Vagina (tissue), 2 donors: ENCODE measurements at places on chromosomes 2 and 18. TPM values are rescaled to one million over a fixed set of nuclear protein-coding genes. Genes with fewer than 3 reads are reported as not detected.
A peak's percentile ranks its signal among the peaks of the same experiment; 100 is the strongest.

- no peaks in the 10 kb centered on the region for H3K36me3 ChIP-seq
- DNase-seq = no peak
- no peaks in the 10 kb centered on the region for H3K4me1 ChIP-seq
- no peak overlapping the region for H3K4me3 ChIP-seq
- H3K27me3 ChIP-seq = no peaks in the 10 kb centered on the region
These were observed 294.8 kb downstream of the RND3 start for GRCh38 chr2:150192701-150193100.

DNA sequence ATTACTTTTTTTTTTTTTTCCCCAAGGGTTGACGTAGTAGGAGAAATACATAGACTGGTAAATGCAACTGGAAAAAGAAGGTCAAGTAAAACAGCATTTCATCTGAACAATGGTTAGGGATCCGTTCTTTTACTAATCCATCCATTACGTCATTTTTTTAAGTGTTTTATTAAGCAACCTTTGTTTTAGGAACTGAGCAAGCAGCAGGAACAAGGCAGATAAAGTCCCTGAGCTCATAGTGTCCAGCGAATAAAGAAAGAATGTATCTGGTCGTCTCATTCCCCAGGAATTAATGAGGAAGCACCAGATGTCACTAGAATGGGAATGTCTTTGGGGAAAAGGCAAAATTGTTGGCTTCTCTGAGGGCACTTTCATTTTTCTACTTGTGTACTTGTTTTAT lies 842.4 kb downstream of the TDRD15 start:
- no peaks in the 10 kb centered on the region for H3K4me1 ChIP-seq
- no peaks in the 10 kb centered on the region for H3K36me3 ChIP-seq
- no peaks in the 10 kb centered on the region for H3K27me3 ChIP-seq
- no peak for DNase-seq
- no peak overlapping the region for H3K4me3 ChIP-seq
- H3K27ac ChIP-seq = no peak overlapping the region

- peak overlapping the region; percentile 54 for H3K27ac ChIP-seq
- no peak for DNase-seq
- no peaks in the 10 kb centered on the region for H3K36me3 ChIP-seq
- peaks cover 39% of the 10 kb centered on the region for H3K4me1 ChIP-seq
These were observed 11.1 kb downstream of the GDF7 start for GRCh38 chr2:20678086-20678395.

GRCh38 chr18:78995740-78996395 lies 16.2 kb downstream of the SALL3 start:
- no peak overlapping the region for H3K4me3 ChIP-seq
- no peaks in the 10 kb centered on the region for H3K27me3 ChIP-seq
- no peaks in the 10 kb centered on the region for H3K4me1 ChIP-seq

- DNase-seq = no peak
- no peaks in the 10 kb centered on the region for H3K36me3 ChIP-seq
- H3K27ac ChIP-seq = no peak overlapping the region
- no peak overlapping the region for H3K4me3 ChIP-seq
- H3K4me1 ChIP-seq = peaks cover 41% of the 10 kb centered on the region
- no peaks in the 10 kb centered on the region for H3K27me3 ChIP-seq
These were observed 18.2 kb downstream of the ACVR2A start for GRCh38 chr2:147862859-147863516.

- DNase-seq = no peak
- H3K36me3 ChIP-seq = no peaks in the 10 kb centered on the region
- H3K27me3 ChIP-seq = no peaks in the 10 kb centered on the region
- H3K4me1 ChIP-seq = no peaks in the 10 kb centered on the region
- H3K4me3 ChIP-seq = no peak overlapping the region
These were observed 130.9 kb upstream of the MYCN start for GRCh38 chr2:15809404-15809803.

- H3K27ac ChIP-seq = no peak overlapping the region
- H3K4me1 ChIP-seq = no peaks in the 10 kb centered on the region
- H3K36me3 ChIP-seq = no peaks in the 10 kb centered on the region
- H3K27me3 ChIP-seq = no peaks in the 10 kb centered on the region
These were observed 114.7 kb upstream of the CXCR4 start for GRCh38 chr2:136232456-136233172.

DNA sequence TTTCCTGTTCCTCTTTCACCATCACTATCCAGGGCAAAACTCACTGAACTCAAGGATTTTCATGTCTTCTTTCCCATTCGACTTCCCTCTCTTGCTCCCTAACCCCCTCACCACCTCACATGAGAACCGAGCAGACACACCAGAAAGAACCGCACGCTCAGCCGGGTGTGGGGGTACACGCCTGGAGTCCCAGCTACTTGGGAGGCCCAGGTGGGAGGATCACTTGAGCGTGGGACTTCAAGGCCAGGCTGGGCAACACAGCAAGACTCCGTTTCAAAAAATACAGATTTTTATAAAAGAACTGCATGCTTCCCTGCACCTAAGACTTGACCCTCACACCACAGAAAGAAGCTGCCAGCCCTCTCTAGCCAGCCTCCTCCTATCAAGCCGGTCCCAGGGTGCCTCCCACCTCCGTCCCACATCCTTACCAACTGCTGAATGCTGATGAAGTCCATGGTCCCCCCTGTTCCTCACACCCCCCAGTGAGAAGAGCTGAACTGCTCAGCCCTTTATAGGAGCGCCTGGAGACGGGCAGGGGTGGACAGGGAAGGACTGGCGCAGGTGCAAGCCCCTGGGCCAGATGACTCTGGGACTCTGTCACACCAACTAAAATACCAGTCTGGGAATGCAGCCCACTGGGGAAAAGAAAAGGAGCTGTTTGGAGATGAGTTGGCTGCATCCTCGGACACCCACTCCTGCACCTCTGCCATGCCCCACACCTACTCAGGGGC lies at the start of gene ANKRD23:
ANKRD23 (minus strand) TSS at position 484 of the 731 bp plus-strand sequence; CDS start at position 455, 29 bp downstream.
- no peak within 1 kb of the TSS for H3K27ac ChIP-seq
- peaks cover 15% of the 10 kb centered on the region for H3K4me1 ChIP-seq
- no peak within 1 kb of the TSS for H3K4me3 ChIP-seq
- DNase-seq = no peak
- peaks cover 12% of the 10 kb centered on the region for H3K36me3 ChIP-seq

DNA sequence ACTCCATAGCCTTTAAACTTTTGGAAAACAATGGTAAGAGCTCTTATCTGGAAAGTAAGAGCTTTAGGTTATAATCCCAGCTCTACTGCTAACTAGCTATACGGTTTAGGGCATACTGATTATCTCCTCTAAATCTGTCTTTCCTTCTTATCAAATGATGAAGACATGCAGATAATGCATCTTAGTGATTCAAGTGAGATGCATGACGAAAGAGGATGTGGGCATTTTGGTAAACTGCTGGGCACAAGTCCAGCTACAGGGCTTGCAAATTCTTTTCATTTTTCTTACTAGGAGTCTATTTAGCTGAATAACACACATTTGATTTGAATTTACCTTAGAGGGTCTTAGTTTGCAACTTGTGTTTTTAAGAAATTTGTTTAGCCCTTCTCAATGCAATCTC lies 1604.8 kb upstream of the ZEB2 start:
- no peak for DNase-seq
- no peak overlapping the region for H3K27ac ChIP-seq
- H3K4me1 ChIP-seq = no peaks in the 10 kb centered on the region

- no peak for DNase-seq
- H3K4me1 ChIP-seq = no peaks in the 10 kb centered on the region
- no peak overlapping the region for H3K4me3 ChIP-seq
- no peak overlapping the region for H3K27ac ChIP-seq
These were observed 19.6 kb upstream of the PROKR1 start for GRCh38 chr2:68623820-68624219.

GRCh38 chr18:424668-425067 lies 75.8 kb downstream of the COLEC12 start:
- no peaks in the 10 kb centered on the region for H3K27me3 ChIP-seq
- no peak for DNase-seq
- peaks cover 19% of the 10 kb centered on the region for H3K4me1 ChIP-seq

- peak overlapping the region; percentile 87 for H3K27ac ChIP-seq
- H3K27me3 ChIP-seq = no peaks in the 10 kb centered on the region
- H3K36me3 ChIP-seq = no peaks in the 10 kb centered on the region
- DNase-seq = no peak
- peaks cover 21% of the 10 kb centered on the region for H3K4me1 ChIP-seq
These were observed 85.8 kb upstream of the NDUFV2 start for GRCh38 chr18:9016633-9017166.

DNA sequence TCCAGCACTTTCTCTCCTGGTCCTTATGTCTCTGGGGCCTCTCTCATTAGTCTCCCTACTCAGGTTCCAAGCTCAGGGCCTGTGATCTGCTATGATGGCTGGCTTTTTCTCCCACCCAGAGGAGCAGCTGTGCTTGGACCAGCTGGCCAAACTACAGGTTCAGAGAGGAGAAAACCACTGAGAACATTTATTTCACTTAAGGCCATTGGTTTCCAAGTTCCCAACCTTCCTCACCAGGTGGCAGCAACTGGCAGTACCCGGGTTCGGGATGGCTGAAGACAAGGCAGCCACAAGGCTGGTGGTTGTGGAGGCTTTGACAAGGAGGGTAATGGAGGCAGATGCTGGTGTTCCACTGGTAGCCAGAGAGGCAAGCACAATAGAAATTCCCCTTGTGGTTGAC lies 29.9 kb upstream of the SELENOI start:
- no peaks in the 10 kb centered on the region for H3K27me3 ChIP-seq
- DNase-seq = no peak
- no peaks in the 10 kb centered on the region for H3K36me3 ChIP-seq
- H3K4me1 ChIP-seq = no peaks in the 10 kb centered on the region

AQP12A gene
- not detected for total RNA-seq

SNORC gene
- not detected for total RNA-seq

CPLX4 gene
- total RNA-seq = not detected

LDLRAD4 gene
- 24.3 TPM for total RNA-seq
